ENCODE measurements at places on chromosomes 6 and 20.

GRCh38 chr20:1671891-1672669, 14.5 kb upstream of the SIRPG start:
- no peak for DNase-seq

GRCh38 chr6:157263881-157264397, 59.4 kb downstream of the TMEM242 start:
- DNase-seq = no peak

DNA sequence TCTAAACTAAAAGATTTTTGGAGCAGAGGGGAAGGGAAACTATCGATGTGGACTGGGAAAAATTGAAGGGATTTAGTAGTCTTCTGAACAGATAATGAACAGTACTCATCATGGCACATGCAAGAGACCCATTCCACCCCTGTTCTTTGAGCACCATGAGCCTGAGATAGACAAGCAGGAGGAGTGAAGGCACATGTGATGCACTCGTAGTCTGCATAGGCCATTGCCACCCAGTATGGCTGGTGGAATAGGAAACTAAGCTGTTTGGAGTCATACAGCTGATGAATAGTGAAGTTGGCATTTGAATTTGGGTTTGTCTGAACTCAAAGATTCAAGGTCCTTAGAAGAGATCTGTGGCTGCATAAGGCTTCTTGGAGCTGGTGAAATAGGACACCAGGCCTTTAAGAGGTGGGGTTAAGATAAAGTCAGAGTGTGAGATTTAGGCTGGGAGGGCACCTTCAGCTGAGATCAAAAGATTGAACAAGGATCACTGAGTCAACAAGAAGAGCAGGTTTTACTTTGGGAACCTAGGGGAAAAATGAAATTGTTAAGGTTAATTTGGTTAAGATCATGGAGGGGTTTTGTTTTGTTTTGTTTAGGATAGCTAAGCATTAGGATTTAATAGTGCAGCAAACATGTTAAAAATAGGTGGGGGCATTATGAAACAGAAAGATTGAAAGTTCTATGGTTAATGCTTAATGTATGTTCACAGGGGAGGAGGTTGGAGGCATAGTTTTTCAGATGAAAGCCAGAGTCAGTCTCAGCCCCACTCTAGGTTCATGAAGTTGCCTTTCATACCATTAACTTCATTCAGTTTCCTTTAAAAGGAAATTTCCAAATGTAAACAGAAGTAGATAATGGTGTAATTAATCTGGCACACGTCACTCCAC, 148.8 kb downstream of the ARID1B start:
- no peak for DNase-seq

DNA sequence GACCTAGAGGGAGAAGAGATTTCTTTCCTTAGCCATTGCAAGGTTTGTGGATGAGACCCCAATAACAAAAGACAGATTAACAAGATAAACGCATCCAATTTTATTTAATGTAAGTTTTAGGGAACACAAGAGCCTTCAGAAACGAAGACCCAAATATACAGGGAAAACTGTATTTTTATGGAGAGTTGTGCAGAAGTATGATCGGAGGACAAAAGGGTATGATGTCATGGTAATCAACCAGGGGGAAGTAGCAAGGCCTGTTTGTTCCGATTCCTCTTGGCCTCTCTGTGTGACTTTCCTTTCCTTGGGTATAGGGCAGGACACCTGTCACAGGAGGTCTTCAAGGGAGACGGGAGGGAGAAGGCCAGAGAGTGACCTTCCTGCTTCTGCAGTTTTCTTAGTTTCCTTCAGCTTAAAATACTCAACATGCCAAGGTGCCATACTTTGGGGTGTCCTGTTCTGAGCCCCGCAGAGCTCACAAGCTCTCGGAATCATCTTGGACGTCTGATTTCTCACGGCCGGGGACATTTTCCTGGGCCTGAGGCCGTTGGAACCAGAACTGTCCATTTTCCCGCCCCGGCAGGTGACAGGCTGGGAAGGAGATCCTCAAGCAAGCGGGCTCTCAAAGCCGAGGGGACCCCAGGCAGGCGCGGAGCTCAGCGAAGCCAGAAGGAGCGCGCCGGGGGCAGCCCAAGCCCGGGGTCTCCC, 21.7 kb downstream of the TMC2 start:
- DNase-seq = no peak

DNA sequence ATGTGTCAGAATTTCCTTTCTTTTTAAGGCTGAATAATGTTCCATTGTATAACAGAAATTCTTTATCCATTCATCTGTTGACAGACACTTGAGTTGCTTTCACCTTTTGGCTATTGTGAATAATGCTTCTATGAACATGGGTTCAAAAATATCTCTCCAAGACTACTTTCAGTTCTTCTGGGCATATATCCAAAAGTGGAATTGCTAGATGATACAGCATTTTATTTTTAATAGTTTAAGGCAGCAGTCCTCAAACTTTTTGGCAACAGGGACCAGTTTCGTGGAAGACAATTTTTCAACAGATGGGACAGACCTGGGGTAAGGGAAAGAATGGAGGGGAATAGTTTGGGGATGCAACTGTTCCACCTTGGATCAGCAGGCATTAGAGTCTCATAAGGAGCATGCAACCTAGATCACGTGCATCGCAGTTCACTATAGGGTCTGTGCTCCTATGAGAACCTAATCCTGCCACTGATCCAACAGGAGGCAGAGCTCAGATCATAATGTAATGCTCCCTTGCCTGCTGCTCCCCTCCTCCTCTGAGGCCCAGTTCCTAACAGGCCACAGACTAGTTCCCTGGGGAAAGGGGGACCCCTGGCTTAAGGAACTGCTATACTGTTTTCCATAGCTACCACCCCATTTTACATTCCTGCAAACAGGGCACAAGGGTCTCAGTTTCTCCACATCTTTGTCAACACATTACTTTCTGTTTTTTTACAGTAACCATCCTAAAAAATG, 239.9 kb upstream of the RNF217 start:
- DNase-seq = no peak

GRCh38 chr20:61584851-61585250, 332.8 kb downstream of the CDH4 start:
- DNase-seq = no peak

DNA sequence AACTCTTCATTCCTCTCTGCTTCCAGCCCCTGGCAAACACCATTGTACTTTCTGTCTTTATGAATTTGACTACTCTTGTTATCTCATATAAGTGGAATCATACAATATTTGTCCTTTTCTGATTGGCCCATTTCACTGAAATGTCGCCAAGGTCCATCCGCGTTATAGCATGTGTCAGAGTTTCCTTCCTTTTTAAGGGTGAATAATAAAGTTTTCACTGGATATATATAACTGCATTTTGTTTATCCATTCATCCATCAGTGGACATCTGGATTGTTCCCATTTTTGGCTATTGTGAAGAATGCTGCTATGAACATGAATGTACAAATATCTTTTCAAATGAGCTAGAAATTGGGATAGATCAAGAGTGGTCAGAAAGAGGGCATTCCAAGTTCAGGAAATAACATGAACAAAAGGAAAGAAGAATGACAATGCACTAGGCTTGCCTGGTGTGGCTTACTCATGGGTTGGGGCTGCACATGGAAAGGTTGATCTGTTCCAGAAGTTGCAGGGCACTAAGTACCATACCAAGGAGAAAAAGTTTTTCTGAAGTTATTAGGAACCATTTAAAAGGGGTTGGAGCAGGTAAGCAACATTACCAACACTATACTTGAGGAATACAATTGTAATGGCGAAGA, 10.0 kb upstream of the L3MBTL3 start:
- DNase-seq = no peak

GRCh38 chr6:117483645-117484016, 1.2 kb downstream of the DCBLD1 start:
- DNase-seq = no peak

DNA sequence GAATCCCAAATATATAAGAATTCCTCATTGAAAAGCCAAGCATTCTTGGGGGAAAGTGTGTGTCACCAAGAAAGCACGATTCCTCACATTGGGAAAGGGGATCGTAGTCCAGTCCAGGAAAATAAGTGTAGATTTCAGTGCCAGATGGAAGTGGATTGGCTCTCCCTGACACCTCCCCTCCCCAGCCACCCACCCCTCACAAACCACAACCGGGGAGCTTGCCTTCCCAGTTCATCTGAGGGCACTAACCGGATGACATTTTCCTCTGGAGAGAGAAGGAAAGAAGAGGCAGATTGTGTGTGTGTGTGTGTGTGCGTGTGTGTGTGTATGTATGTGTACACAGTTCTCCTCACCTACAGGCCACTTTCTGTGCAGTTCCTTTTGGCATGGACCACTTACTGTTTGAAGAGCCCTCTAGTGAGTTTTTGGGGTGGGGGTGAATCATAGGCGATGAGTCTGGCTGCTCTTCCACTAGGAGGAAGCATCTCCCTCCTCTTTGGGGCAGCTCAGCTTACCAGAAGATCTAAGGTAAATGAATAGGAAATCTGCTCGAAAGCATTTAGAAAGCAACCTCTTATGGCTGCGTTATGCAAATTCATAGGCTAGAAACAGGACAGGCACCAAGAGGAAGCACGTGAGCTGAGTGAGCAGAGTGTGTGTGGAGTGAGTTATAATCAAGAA, 20.8 kb downstream of the DAAM2 start:
- DNase-seq = no peak

- no peak for DNase-seq
These were observed 158.3 kb downstream of the DOK5 start for GRCh38 chr20:54633374-54634355.

DNA sequence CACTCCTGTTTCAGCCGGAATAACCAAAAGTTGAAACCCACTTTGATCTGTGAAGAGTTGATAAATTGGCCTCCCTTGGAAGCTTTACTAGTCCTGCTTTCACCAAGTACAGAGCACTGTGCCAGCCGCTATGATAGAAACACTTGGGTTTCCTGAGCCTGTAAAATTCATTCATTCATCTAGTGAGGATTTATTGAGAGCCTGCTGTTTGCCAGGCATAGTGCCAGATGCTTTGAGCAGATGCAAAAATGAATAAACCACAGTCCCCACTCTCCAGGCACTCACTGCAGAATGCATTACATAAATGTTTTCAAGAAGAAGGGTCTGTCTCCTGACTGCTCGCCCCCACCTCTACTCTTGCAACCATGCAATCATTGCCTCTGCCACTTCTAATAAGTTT, 25.3 kb upstream of the TMEM217 start:
- no peak for DNase-seq

- no peak for DNase-seq
These were observed 452.1 kb upstream of the POU3F2 start for GRCh38 chr6:98382246-98382645.

DNA sequence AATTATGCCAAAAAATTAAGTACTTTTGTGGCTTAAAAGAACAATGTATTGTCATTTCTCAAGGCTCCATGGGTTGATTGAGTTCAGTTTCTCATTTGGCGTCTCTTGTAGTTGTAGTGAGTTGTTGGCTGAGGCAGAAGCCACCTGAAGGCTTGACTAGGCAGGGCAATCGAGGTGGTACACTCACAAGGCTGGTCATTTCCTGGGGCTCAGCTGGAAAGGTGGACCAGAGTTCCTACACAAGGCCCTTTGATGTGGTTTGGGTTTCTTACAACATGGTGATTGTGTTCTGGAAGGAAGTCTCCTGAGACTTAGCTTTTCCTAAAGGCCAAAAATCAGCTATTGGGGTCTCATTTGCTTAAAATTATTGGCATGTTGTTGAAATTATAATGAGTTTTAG, 22.6 kb downstream of the MAS1 start:
- DNase-seq = no peak

GRCh38 chr6:75308250-75308988, 23.8 kb upstream of the TMEM30A start:
- no peak for DNase-seq

DNA sequence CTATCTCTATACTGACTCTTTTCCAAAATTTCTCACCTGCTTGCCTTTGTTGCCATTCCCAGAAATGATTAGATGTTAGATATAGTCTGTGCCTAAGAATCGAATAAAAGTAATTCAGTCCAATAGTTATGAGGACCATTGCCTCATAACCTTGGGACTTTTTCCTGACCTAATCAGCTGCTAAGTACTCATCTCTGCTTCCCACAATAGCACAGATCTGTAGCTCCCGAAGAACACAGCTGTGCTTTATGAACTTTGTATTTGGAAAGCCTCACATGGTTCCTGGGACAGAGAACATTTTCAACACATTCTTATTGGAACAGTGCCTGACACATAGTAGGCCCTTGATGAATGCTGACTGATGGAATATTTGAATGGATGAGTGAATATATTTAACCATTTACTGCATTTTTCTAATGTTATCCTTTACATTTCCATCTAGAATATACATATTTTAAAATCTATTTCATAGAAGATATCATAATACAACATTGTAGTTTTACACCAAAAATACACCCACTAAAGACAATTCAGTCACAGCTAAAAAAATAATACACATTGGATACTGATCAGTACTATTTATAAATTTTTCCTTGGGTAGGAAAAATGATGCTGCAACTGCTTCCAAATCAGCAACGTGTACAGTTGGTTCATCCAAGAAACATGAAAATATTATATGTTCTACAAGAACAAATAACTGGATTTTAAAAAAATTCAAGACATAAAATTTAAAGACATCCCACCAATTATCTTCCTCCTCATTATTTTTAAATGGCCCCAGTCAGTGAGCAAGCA, 53.9 kb downstream of the HS3ST5 start:
- no peak for DNase-seq

DNA sequence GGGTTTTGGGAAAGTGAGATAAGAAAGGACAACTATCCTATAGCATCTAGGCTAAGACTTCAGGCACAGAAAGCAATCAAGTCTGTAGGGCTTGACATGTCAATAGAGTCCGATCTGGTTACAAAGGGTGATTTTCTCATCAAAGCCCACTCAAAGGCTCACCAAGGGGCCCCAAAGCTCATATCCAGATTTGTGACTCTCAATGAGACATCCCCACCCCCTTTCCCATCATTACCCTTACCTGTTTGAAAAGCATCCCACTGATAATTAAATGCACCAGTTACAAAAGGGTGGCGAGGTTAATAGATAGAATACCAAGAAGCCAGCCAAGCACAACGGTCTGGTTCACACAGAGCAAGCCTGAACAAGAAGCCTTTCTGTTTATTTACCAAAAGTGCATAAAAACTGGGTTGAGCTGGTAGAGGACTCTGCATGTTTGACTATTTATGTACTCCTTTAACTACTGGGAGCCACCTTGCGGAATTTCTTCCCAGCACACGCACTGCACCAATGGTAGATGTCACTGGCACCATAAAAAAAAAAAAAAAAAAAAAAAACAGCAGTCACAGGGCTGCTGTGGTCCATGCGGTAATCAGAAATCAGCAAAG, 6.1 kb downstream of the JAG1 start:
- DNase-seq = no peak

- DNase-seq = no peak
These were observed 42.0 kb downstream of the RNF217 start for GRCh38 chr6:125004198-125004597.

- no peak for DNase-seq
These were observed 84.3 kb downstream of the PFDN4 start for GRCh38 chr20:54292185-54292584.

All from activated CD4-positive, CD25-positive, alpha-beta regulatory T cell (primary cell).